Ascending aorta (tissue), 2 donors: ENCODE measurements at places on chromosomes 2 and 18.

GRCh38 chr2:181655519-181655918 is 1.4 kb downstream of the CERKL start:
- no peak for DNase-seq

DNA sequence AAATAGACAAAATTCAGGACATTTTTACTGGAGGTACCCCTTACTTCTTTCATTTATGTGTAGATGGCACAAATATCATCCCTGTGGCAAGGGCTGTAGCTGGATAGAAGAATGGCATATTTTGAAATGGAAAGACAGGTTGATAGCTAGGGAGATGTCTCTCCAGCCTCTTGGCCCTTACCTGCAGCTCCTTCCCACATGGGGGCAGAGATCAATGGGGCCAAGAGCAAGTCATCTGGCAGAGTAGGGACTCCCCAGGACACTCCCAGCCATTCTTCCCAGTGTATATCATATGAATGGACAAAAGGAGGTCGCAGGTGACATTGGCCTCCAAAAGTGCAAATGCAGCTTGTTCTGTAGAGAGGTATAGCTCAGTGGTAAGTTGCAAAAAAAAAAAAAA is 192.2 kb upstream of the ATP5MC3 start:
- no peak for DNase-seq

- DNase-seq: peak; percentile 79
Measured at GRCh38 chr2:199471443-199472057, 13.8 kb upstream of the SATB2 start.

DNA sequence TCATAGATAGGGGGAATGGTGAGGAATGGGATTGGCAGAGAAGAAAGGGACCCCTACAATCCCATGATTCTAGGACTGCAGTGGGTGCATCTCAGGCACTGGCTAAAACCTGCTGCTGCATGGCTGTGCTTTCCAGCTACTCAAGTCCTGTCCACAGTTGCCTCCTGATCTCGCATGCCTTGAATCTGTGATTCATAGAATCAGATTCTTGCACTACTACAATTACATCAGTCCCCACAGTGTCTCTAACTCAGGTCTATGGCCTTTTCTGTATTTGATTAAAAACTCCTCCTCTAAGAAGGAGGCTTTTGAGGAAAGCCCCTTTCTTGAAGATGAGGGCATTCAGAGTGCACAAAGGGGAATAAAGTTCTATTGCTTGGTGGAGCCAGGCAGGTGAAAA is 117.4 kb downstream of the LRATD1 start:
- DNase-seq: no peak

GRCh38 chr2:237351046-237351445 is 62.9 kb downstream of the COL6A3 start:
- no peak for DNase-seq

DNA sequence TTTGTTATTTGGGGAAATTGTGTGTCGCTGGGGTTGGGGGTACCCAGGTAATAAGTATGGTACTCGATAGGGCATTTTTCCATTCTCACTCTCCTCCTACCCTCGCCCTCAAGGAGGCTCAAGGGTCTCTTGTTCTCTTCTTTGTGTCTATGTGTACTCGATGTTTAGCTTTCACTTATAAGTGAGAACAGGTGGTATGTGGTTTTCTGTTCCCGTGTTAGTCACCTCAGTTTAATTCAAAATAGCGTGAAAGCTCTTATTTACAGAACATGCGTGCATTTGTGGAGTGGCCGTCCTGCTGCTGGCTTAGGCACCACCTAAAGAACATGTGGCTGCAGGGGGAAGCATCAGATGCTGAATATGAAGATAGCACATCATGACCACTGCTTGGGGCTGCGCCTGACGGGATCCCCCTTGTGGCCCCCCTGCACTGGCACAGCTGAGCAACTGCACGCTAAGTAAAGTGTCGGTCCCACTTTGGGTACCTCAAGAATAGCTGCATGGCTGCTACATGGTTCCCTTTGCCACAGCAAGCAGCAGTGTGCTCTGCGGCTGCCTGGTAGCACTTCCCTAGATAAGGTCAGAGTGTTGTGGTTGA is 569.0 kb downstream of the DCDC2C start:
- no peak for DNase-seq

GRCh38 chr18:45165176-45165713 is 450.0 kb upstream of the SLC14A2 start:
- DNase-seq: no peak

DNA sequence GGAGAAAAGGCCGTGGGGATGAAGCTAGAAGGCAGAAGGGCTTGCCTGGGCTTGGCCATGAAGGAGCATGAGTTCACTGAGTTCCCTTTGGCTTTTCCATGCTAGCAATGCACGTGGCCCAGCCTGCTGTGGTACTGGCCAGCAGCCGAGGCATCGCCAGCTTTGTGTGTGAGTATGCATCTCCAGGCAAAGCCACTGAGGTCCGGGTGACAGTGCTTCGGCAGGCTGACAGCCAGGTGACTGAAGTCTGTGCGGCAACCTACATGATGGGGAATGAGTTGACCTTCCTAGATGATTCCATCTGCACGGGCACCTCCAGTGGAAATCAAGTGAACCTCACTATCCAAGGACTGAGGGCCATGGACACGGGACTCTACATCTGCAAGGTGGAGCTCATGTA is 2.9 kb downstream of the CTLA4 start:
- DNase-seq: no peak

- no peak for DNase-seq
Measured at GRCh38 chr18:55879331-55879730, 291.3 kb upstream of the TCF4 start.
